ENCODE measurements at places on chromosomes 1 and 21. TPM values are rescaled to one million over a fixed set of nuclear protein-coding genes. Genes with fewer than 3 reads are reported as not detected.

DNA sequence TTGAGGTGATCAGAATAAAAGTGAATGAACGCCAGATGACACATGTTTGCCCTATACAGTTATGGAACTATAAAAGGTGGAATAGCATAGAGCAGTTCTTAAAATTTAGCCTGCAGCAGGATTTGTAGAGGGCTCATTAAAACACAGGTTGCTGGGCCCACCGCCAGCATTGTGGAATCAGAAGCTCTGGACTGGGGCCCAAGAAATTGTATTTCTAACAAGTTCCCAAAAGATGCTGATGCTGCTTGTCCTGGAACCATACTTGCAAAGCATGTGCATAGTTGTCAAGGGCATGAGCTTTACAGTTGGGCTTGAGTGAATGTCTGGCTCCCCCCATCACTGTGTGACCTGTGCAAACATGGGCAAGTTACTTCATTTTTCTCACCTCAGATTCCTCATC, 37.5 kb upstream of the LRRC53 start:
- no peak overlapping the region for H3K4me3 ChIP-seq
- H3K36me3 ChIP-seq: no peaks in the 10 kb centered on the region
- H3K27ac ChIP-seq: no peak overlapping the region
- no peak for DNase-seq
- no peaks in the 10 kb centered on the region for H3K27me3 ChIP-seq
- no peaks in the 10 kb centered on the region for H3K4me1 ChIP-seq

DNA sequence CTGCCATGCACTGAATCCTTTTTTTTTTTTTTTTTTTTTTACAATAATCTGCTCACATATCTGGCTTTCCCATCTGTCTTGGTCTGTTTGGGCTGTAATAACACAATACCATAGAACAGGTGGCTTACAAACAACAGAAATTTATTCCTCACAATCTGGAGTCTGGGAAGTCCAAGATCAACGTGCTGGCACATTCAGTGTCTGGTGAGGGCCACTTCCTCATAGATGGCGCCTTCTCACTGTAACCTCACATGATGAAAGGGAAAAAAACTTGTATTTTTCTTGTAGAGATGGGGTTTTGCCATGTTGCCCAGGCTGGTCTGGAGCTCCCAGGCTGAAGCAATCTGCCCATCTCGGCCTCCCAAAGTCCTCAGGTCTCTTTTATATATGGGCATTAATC, 13.0 kb upstream of the PARP1 start:
- peaks cover 9% of the 10 kb centered on the region for H3K27me3 ChIP-seq
- no peak for DNase-seq
- peaks cover 6% of the 10 kb centered on the region for H3K4me1 ChIP-seq

GRCh38 chr21:34598931-34599400, 15.9 kb downstream of the RCAN1 start:
- no peak overlapping the region for H3K4me3 ChIP-seq
- peaks cover 5% of the 10 kb centered on the region for H3K27me3 ChIP-seq
- no peak for DNase-seq
- no peaks in the 10 kb centered on the region for H3K36me3 ChIP-seq

DNA sequence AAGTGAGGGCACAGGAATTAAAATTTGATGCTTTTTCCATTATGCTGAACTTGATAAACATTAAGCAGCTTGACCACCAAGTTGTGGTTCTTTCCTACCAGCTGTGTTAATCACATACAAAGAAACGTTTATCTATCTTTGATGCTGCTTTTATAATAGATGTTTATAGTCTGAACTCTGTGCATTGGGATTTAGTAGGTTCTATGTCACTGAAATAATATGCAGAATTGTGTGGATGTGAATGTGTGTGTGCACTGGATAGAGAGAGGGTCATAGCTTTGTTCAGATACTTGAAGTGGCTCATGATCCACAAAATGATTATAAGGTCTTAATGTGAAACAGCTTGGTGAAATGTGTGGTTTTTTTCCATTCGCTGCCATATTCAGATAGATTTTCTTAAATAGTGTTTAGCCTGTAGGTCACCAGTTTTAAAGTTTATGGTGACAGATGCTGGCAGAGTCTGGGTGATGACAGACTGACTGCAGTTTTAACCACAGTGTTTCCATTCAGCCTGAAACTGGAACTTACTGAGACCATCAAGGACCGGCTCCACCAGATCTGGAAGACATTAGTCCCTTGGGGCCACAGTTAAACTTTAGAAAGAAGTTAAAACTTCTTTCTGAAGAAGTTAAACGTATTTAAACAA, 10.2 kb downstream of the DDI2 start:
- DNase-seq: no peak
- peaks cover 32% of the 10 kb centered on the region for H3K4me1 ChIP-seq
- peaks cover 51% of the 10 kb centered on the region for H3K36me3 ChIP-seq
- peak overlapping the region; percentile 41 for H3K27ac ChIP-seq
- no peak overlapping the region for H3K4me3 ChIP-seq

- no peaks in the 10 kb centered on the region for H3K36me3 ChIP-seq
- DNase-seq: no peak
- no peaks in the 10 kb centered on the region for H3K4me1 ChIP-seq
- H3K4me3 ChIP-seq: no peak overlapping the region
- H3K27me3 ChIP-seq: peaks cover 12% of the 10 kb centered on the region
These were observed 21.5 kb downstream of the GNG12 start for GRCh38 chr1:67811781-67812180.

- H3K27me3 ChIP-seq: no peaks in the 10 kb centered on the region
- H3K36me3 ChIP-seq: no peaks in the 10 kb centered on the region
- no peaks in the 10 kb centered on the region for H3K4me1 ChIP-seq
- H3K27ac ChIP-seq: no peak overlapping the region
- DNase-seq: no peak
These were observed 51.8 kb upstream of the INSL5 start for GRCh38 chr1:66852870-66853269.

DNA sequence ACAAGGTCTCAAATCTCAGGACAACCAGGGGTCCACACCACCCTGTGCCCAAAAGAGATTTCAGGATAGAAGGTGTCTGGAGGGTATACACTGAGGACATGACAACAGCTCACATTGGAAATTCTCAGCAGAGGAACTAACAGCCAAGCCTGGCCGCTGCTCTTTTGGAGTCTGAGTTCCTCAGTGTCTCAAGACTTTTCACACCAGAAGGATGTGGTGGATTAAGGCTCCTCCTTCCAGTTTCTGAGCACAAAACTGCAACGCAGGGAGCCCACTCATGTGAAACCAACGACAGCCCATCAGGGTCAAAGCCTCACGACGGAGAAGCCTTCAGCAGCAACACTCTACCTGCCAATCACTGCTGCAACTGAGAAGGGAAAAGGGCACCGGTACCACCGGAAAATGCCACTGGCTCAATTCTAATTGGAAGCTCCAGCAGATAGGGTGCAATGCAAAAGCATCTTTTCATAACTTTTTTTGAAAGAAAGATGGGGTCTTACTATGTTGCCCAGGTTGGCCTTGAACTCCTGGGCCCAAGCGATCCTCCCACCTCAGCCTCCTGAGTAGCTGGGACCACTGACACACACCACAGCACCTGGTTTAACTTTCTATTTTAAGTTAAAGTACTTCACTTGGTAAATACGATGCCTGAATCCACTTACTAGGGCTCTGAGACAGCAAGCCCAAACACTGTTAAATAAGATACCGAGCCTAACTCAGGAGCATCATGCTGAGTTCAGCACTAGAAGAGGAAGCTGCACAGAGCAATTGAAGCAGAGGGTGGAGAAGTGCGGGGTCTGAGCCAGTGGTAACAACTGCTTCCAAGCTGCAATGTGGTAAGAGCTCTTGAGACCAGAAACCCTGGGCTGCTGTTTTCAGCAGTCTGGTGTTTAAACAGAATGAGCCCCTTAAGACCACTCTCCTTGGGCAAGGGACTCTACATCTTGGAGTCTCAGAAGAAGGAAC, 7.8 kb downstream of the CAPZB start:
- H3K27ac ChIP-seq: peak overlapping the region; percentile 93
- H3K4me3 ChIP-seq: peak overlapping the region; percentile 59
- H3K36me3 ChIP-seq: peaks cover 68% of the 10 kb centered on the region
- peaks cover 96% of the 10 kb centered on the region for H3K4me1 ChIP-seq
- DNase-seq: peak; percentile 60
- no peaks in the 10 kb centered on the region for H3K27me3 ChIP-seq

- H3K27me3 ChIP-seq: peaks cover 4% of the 10 kb centered on the region
- no peak for DNase-seq
- H3K27ac ChIP-seq: no peak overlapping the region
- no peaks in the 10 kb centered on the region for H3K4me1 ChIP-seq
These were observed 37.0 kb downstream of the IRF2BP2 start for GRCh38 chr1:234572966-234573365.

DNA sequence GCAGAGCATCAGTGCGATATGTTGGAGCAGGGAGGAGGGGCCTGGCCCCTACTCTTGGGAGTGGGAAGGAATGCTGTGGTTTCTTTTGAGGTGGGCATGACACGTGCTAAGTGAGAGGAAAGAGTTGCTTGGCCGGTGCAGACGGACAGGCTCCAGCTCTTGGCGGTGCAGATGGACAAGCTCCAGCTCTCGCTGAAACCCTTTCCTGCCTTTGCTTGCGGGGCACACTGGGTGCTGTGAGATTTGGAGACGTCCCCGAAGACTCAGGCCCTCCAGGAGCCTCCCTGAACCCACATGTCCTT, 15.9 kb downstream of the PDXK start:
- H3K27ac ChIP-seq: no peak overlapping the region
- H3K36me3 ChIP-seq: peaks cover 7% of the 10 kb centered on the region
- H3K27me3 ChIP-seq: no peaks in the 10 kb centered on the region
- no peak overlapping the region for H3K4me3 ChIP-seq
- H3K4me1 ChIP-seq: peaks cover 38% of the 10 kb centered on the region

DNA sequence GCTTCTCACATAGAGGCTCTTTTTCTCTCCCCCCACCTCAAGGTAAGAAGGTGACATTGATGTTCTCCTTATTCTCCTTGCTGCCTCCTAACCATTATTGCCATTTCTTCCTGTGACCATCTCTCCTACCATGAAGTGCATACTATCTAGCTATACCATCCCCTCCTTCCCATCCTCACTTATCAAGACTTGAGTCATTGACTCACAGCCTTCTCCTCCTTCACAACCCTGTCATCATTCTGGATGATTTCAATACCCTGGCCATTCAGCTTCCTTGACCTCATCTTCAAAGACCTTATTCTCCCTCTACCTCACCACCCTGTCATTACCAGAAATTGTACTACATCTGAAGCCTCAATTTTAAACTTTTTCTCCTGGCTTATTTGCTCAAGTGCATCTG, 10.9 kb upstream of the HIPK1 start:
- no peak overlapping the region for H3K4me3 ChIP-seq
- peaks cover 13% of the 10 kb centered on the region for H3K36me3 ChIP-seq
- no peak for DNase-seq
- H3K27me3 ChIP-seq: peaks cover 6% of the 10 kb centered on the region
- H3K27ac ChIP-seq: no peak overlapping the region

DNA sequence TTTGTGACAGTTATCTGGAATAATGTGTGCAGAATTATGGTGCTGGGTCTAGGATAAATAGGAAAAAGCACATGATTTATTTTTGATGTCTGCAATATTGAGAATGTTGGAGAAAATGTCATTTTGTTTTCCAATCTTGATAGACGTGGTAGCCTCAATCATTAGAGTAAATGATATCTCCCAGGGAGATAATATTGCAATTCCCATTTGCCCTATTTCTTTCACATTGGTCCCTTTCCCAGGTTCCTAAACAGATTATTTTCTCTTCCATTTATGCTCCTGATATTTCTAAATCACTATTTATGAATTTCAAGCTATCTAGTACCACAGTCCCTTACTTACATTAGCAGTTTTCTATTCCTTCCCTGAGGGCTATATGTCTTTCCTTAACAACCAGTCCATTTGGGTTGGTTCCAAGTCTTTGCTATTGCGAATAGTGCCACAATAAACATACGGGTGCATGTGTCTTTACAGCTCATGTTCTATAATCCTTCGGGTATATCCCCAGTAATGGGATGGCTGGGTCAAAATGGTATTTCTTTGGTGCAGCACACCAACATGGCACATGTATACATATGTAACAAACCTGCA, 447.3 kb downstream of the PLA2G4A start:
- H3K36me3 ChIP-seq: no peaks in the 10 kb centered on the region
- no peak overlapping the region for H3K4me3 ChIP-seq
- H3K27ac ChIP-seq: no peak overlapping the region
- DNase-seq: no peak
- H3K4me1 ChIP-seq: peaks cover 3% of the 10 kb centered on the region

DNA sequence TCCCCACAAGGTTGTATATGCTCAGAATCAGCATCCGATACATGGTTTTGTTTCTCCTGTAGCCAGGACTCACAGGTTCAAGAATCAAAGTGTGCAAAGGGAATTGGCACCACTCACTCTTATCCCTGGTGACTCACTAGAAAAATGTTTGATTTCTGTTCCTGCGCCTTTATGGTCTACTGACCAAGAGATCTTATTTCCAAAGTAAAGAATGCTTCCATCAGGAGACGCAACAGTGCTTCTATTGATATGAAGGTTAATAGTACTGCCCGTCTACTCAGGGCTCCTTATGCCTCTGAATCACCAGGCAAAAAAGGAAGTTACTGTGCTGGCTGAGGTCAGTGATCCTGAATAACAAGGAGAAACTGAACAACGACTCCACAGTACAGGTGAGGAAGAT, 1392.0 kb upstream of the PRMT6 start:
- no peaks in the 10 kb centered on the region for H3K36me3 ChIP-seq
- no peaks in the 10 kb centered on the region for H3K4me1 ChIP-seq
- H3K27ac ChIP-seq: no peak overlapping the region

DNA sequence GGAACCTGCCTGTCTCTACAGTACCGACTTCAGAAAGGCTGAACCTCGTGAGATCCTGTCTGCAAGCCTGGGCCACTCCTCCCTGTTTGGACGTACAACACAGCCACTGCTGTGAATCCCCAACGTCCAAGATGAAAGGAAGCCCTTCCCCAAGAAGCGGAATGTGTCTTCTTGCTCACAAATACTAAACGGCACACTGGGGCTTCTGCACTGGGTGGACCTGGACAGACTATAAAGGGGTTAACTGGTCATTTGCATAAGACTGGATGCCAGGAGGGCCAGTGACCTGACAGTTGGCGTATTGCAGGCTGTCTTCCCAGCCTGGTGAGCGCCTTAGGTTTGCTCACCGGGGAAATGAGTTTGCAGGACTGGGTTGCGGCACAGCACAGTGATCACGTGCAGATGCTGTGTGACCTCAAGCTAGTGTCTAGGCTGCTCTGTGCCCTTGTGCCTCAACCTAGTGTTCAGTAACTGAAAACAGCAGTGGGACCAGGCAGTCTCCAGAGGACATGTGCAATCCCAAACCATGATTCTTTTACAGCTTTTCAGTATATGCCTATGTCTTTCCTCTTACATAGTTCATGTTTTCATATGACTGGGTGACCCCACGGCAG, 19.5 kb upstream of the AJAP1 start:
- no peaks in the 10 kb centered on the region for H3K36me3 ChIP-seq
- no peak overlapping the region for H3K4me3 ChIP-seq
- peaks cover 4% of the 10 kb centered on the region for H3K27me3 ChIP-seq

- no peaks in the 10 kb centered on the region for H3K27me3 ChIP-seq
- no peaks in the 10 kb centered on the region for H3K4me1 ChIP-seq
- H3K27ac ChIP-seq: no peak overlapping the region
- H3K36me3 ChIP-seq: no peaks in the 10 kb centered on the region
- DNase-seq: no peak
- H3K4me3 ChIP-seq: no peak overlapping the region
These were observed 65.5 kb downstream of the DMRTB1 start for GRCh38 chr1:53524428-53525375.

GRCh38 chr1:231723146-231723545, 96.6 kb downstream of the DISC1 start:
- H3K27ac ChIP-seq: no peak overlapping the region
- no peaks in the 10 kb centered on the region for H3K36me3 ChIP-seq
- no peaks in the 10 kb centered on the region for H3K27me3 ChIP-seq
- DNase-seq: no peak
- H3K4me3 ChIP-seq: no peak overlapping the region

Gene ADGRL4
- total RNA-seq: not detected

Gene ZNF672
- total RNA-seq: 60.1 TPM

Gene CHI3L1
- not detected for total RNA-seq

Gene AMY1B
- total RNA-seq: not detected

Gene RNU11
- not detected for total RNA-seq

Gene AMY1C
- total RNA-seq: not detected

Gene PADI2
- not detected for total RNA-seq

Gene CNN3
- total RNA-seq: 1.6 TPM

Gene PGLYRP3
- not detected for total RNA-seq

All from activated CD4-positive, alpha-beta memory T cell treated with anti-CD3 and anti-CD28 coated beads, Interleukin-2, amount 10 ng/mL, durations not matched to agents 7 days and 5 days (primary cell).